Stimulated activated CD8-positive, alpha-beta memory T cell treated with anti-CD3 and anti-CD28 coated beads, Interleukin-4, amount 100 ng/mL, for 4 hours (primary cell): ENCODE measurements at places on chromosomes 1 and 21.

- no peak for DNase-seq
Observed at GRCh38 chr1:223011505-223011856, 131.6 kb downstream of the TLR5 start.

- no peak for DNase-seq
Observed at GRCh38 chr21:36551321-36551720, 71.4 kb upstream of the CLDN14 start.

DNA sequence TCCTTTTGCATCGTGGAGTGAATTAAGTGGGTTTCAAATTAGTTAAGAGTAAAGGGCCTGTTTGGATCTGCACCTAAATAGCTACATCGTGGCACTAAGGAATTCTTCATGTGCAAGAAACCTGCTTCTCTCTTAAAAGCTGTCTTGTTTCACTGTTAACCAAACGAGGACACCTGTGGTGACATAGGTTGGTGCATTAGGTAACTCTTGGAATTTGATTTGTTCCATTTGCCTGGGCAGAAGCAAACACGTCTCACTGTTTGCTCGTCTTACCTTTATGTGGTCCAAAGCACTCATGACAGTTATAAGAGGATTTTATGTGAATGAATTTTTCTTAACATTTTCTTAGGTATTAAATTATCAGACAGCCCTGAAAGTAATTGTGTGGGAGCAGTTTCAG, 60.9 kb downstream of the PRDM2 start:
- DNase-seq, result no peak

DNA sequence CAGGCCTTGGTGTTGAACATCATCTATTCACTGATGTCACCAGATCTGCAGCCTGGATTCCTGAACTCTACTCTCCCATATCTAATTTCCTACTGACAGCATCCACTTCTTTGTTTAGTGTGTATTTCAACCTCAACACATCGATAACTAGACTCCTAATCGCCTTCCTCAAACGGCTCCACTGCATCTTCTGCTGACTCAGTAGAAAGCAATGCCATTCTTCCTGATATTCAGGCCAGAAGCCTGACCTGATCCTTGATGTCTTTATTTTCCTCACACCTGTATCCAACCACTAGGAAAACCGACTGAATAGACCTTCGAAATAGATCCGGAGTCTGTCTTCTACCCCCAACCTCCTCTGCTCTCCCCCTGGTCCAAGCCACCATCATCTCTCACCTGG, 466.9 kb downstream of the PCP4 start:
- no peak for DNase-seq

GRCh38 chr1:212700223-212700891, 717 bp upstream of the BATF3 start:
- no peak for DNase-seq

- DNase-seq, result no peak
Observed at GRCh38 chr1:167881069-167881468, 32.9 kb downstream of the ADCY10 start.

DNA sequence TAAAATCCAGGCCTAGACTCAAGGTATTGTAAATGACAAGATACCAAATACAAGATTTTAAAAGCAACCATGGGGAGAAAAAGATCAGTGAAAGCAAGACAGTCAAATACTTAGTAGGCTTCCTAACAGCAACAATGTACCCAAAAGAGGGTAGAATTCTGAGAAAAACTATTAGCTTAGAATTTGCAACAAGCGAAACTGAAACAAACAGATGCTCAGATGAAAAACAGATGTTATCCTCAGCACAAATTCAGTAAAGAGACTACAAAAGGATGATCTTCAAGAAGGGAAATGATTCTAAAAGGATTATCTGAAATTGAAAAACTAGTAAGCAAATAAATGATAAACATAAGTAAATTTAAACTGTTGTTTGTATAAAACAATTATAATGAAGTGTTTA, 40.0 kb downstream of the PDC start:
- DNase-seq, result no peak

GRCh38 chr1:7234471-7234755, 449.2 kb downstream of the CAMTA1 start:
- no peak for DNase-seq

- DNase-seq, result no peak
Observed at GRCh38 chr1:50704126-50704525, 255.9 kb downstream of the FAF1 start.

- DNase-seq, result no peak
Observed at GRCh38 chr1:86596741-86597290, 49.9 kb downstream of the CLCA4 start.
